GM12891 (cell line): ENCODE measurements at places on chromosomes 13 and 19.

DNA sequence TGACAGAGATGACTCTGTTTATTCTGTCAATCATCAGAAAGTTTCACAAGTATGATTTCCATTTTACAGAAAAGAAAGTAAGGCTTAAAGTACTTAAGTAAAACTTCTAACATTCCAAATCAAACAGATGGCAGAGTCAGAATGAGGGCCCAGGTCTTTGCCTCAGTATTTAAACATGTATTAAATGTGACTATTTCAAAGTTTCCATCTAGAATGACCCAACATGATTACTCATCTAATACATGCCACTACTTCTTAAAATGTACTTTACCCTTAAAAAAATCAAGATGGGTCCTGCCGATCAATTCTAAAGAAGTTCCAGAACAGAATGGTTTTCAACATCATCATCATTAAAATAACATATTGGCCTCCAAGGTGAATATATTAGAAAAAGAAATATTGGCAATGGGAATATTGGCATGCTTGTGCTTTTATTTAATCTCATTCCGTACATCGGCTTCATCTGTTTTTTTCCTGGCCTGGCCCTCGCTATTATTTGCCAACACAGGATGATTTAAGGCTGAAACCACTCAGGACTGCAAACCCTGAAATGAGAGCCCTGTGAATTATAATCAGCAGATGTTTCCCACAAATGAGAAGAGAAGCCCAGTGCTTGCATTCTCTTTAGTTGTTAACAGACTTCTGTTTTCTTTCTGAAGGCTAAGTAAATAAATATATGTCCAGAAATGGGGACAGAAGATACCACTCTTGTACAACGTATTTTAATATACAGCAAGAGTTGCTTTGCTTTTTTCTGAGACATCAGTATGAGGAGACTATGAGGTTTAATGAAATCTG is 340.0 kb downstream of the DNAJC15 start:
- DNase-seq = no peak

DNA sequence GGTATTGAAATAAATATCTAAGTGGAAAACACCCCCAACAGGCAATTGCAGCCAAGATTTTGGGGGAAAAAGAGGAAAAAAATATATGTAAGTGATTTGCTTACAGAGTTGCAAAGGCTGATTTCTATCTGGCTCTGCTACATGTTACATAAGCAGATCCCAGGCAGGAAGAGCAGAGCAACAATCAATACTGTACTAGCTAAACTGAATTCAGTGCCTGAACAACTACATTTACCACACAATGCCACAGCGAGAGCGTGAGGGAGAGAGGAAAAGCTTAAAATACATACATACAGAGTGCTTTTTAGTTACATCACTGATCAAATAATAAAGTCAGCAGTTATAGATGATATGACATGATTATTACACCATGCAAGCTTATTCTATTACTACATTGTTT is 665.6 kb upstream of the ARGLU1 start:
- DNase-seq = no peak

- DNase-seq = no peak
Observed at GRCh38 chr19:28990522-28990921, 222.4 kb downstream of the UQCRFS1 start.

- DNase-seq = peak; percentile 5
Observed at GRCh38 chr19:44356383-44357111, at the start of gene ZNF112. TSS of gene ZNF112 (minus strand) at chr19:44356680. CDS start at chr19:44340539, 16,141 bp downstream.

DNA sequence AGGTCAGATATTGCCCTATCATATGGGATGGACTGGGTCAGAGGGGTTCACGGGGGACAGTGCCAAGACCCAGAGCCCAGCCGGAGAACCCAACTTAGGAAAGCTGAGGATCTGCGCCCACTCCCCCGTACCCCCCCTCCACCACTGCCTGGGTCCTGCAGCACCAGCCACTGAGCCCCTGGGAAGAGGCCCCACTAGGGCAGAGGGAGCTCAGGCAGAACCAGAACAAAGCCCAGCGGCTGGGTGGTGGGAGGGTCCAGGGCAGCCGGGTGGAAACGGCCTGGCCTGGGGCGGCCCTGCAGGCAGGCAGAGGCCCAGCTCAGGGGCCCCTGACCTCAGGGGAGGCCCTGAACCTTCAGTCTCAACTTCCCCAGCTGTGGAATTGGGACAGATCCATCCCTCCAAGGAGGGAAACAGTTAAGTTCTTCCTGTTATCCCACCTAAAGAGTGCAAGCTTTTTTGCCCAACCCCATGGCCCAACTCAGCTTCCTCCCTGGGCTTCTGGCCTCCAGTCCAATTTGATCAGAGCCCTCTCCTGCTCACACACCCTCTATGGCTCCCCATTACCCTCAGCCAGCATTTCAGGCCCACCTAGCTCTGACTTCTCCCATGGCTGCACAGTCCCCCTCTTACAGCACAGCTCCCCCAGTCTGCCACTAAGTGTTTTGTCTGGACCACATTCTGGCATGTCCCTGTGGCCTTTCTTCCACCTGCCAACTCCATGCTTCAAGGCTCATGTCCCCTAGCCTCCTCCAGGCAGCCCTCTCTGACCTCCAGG is 3.1 kb downstream of the NR2F6 start:
- DNase-seq = no peak

DNA sequence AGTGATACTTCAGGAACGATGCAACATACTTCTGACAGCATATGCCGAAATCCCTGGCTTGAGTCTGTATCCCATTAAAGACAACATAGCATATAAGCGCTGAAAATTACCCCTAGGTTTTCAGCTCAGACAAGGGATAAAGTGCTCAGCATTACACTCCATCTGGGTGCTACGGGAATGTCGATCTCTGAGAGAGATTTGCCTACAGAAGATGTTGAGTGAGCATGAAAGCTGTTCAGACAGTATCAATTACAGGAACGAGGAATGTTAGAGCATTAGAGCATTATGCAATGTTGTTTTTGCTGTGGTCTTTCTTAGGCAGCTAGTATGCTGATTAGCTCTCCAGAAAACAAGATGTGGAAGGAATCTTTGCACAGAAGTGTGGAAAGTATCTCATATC is 484.5 kb downstream of the LIG4 start:
- no peak for DNase-seq

DNA sequence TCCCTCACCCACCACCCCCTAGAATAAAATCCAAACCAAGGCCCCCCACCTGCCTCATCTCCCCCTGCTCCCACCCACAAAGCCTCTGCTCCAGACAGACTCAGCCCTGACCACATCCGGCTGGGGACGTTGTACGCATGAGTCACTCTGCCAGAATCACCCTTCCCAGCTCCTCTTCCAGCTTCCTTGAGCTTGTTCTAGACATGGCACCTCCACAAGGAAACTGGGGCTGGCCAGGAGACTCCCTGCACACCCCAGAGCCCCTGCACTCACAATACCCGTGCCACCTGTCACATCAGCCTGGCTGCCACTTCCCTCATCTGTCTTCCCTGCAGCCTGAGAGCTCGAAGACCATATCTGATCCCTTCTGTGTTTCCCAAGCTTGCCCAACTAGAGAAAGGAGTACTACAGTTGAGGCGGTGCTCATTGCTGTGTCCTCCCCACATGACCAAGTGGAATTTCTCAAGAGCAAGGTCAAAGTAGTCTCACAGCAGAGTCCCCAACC is 9.7 kb downstream of the DEDD2 start:
- no peak for DNase-seq

DNA sequence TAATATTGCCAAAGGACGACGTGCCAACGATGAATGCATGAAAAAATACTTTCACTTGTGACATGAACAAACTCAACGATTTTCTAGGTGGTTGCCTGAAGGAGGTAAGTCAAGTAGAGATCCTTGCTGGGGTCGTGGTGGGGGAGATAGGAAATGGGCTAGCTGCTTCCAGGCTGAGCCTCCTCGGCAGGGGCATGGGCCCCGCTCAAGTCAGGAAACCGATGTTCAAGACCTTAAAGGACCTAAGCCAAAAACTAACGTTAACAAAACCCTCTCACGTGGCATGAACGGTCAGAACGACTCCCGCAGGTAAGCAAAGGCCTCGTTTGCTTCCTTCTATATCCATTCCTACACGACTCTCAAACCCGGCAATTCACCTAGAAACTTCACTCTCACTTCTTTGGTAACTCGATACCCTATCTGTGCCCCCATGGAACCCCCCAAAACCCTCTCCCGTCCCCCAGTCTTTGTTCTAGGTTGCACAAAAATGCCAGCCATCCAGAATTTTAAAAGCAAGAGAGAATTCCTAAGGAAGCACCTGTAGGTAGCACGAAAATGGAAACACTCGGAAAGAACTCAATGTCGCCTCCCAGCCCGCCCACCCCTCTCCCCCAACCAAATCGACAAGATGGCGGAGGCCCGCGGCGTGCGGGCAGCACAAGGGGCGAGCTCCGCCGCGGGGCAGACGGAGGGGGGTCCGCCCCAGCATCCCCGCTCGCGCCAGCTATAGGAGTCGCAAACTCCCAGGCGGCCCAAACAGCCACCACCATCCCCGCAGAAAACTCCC is 13.6 kb downstream of the ACP4 start:
- no peak for DNase-seq

DNA sequence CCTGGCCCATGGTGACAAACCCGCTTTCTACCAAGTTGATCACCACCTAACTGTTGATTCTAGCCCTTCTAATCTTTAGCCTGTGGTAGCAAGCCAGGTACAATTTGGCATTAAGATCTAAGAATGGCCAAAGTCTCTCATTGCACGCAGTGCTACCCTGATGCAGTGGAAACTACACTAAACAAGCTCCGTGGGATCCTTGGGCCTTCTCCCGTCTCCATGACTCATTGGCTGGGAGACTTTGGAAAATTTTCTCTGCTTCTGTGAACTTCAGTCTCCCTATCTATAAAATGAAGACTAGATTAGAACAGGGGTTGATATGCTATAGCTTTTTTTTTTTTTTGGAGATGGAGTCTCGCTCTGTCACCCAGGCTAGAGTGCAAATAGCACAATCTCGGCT is 223.0 kb downstream of the TSHZ3 start:
- no peak for DNase-seq

GRCh38 chr13:74554569-74555275 is 420.5 kb upstream of the KLF12 start:
- DNase-seq = no peak

DNA sequence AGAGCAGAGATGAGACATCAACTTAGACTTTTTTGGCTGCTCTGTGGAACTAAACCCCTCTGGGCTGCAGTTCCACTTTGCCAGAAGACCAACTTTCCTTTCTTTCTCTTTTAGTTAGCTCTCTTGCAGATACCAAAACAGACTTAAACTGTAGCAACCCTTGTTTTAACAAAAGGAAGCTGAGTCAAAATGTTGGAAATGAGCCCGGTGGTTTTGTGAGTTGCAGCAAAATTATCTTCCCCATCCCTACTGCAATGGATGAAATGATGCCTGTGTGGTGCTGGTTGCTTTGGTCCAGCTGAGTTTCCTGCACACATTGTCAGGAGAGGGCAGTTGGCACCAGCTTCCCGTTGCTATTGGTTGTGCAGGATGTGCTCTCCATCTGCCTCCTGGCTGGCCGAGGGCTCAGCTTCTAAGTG is 115.3 kb downstream of the LRCH1 start:
- DNase-seq = no peak

DNA sequence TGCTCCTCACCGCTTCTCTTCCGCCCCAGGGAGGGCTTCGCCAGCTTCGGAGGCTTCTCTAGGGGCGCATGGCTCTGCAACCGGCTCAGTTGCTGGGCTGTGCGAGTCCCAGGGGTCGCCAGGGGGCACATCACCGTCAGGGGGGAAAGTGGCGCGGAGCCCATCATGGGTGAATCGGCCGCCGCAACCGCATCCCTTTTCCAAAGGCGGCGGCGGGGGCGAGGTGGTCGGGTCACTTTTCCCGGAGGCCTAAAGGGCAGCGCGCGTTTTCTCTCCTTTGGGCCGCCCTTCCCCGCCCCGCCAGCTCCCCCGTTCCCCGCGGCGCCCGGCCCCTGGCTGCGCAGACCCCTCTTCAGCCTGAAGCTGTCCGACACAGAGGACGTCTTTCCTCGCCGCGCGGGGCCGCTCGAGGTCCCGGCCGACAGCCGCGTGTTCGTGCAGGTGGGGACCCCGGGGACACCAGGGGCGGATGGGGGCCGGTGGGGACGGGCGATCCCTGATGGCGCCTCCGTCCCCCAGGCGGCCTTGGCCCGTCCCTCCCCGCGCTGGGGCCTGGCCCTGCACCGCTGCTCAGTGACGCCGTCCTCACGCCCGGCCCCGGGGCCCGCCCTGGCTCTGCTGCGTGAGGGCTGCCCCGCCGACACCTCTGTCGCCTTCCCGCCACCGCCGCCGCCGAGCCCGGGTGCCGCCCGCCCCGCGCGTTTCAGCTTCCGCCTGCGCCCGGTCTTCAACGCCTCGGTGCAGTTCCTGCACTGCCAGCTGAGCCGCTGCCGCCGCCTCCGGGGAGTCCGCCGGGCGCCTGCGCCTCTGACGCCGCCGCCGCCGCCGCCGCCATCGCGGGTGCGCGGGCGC is 1.7 kb downstream of the TGFBR3L start:
- DNase-seq = no peak

DNA sequence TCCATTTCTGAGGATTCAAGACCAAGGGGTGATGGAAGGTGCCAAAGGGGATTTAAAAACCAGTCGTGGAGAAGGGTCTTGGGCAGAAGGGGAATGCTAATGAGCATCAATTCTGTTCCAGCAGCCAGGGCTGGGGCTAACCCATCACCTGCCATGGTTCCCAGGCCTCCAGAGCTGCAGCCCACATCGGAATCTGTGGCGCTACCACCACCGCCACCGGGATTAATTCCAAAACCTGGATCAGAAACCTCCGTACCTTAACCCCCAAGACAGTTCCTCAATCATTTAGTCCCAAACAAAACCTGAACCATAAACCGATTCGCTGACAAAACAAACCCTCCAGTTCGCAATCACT is 583 bp downstream of the ZNF615 start:
- no peak for DNase-seq

DNA sequence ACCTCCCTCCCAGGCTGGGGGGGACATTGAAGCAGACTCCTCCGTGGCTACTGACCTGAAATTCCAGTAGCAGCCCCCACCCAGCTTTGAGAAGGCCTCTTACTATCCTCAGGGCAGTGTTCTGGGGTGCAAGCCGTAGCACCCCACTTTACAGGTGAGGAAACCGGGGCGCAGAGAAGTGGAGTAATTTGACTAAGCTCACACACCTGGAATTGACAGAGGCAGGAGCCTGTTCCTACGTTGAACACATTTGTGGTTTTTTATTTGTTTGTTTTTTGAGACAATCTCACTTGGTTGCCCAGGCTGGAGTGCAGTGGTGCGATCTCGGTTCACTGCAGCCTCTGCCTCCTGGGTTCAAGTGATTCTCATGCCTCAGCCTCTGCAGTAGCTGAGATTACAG is 14.6 kb upstream of the S1PR4 start:
- no peak for DNase-seq

DNA sequence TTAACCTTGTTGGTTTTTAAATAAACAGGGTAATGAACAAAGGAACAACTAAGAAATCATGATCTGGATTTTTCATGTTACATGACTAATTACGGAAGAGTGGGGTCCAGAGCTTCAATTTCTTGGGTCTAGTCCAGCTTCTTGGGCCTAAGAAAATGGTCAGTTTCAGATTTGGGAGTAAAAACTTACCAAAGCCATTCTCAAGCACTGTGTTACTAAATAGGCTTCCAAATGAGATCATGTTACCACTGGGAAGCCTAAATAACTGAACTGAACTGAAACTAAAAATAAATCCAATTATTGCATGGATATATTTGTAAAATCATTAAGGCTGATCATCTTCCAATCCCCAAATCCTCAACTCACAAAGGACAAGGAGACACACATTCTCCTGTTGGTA is 13.9 kb downstream of the TBC1D4 start:
- no peak for DNase-seq
